ENCODE measurements at places on chromosomes 5 and 9. TPM values are rescaled to one million over a fixed set of nuclear protein-coding genes. Genes with fewer than 3 reads are reported as not detected.

The OR1Q1 gene
- not detected for total RNA-seq

The SNCAIP gene
- total RNA-seq = 4.4 TPM

The SPINK7 gene
- total RNA-seq = not detected

The TRPM6 gene
- total RNA-seq = 0.44 TPM

The F12 gene
- total RNA-seq = 0.80 TPM

The TAS2R1 gene
- total RNA-seq = not detected

The FYB1 gene
- 51.0 TPM for total RNA-seq

The CTNNAL1 gene
- total RNA-seq = 35.2 TPM

- H3K27ac ChIP-seq = no peak overlapping the region
- H3K27me3 ChIP-seq = no peaks in the 10 kb centered on the region
- H3K36me3 ChIP-seq = no peaks in the 10 kb centered on the region
- no peak overlapping the region for H3K4me3 ChIP-seq
- DNase-seq = no peak
- H3K4me1 ChIP-seq = peaks cover 7% of the 10 kb centered on the region
These were observed 5.1 kb upstream of the ERGIC1 start for GRCh38 chr5:172828911-172829431.

GRCh38 chr9:89655990-89656657 lies 51.3 kb downstream of the GADD45G start:
- H3K36me3 ChIP-seq = no peaks in the 10 kb centered on the region
- H3K27ac ChIP-seq = peak overlapping the region; percentile 18
- H3K4me1 ChIP-seq = peaks cover 29% of the 10 kb centered on the region
- H3K27me3 ChIP-seq = no peaks in the 10 kb centered on the region
- no peak overlapping the region for H3K4me3 ChIP-seq

GRCh38 chr5:169202969-169203368 lies 98.0 kb downstream of the SLIT3 start:
- H3K27me3 ChIP-seq = no peaks in the 10 kb centered on the region
- no peaks in the 10 kb centered on the region for H3K4me1 ChIP-seq
- H3K27ac ChIP-seq = no peak overlapping the region
- no peaks in the 10 kb centered on the region for H3K36me3 ChIP-seq

DNA sequence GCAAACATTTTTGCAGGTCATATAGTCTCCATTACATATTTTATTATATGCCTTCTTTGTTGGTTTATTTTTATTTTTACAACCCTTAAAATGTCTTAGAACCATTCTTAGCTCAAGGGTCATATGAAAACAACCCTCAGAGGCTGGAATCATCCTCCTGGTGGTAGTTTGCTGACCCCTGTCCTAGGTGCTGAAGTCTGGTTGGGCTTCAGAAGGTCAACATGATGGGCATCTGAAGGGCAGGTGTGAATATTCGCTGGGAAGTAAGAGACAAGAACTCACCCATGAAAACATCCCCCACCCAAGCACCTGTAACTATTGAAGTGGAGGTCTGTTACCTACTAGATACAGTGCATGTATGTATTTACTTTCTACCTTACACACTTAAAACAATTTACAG lies 75.4 kb downstream of the OSMR start:
- no peak overlapping the region for H3K27ac ChIP-seq
- no peaks in the 10 kb centered on the region for H3K27me3 ChIP-seq
- peaks cover 6% of the 10 kb centered on the region for H3K4me1 ChIP-seq
- peaks cover 89% of the 10 kb centered on the region for H3K36me3 ChIP-seq

DNA sequence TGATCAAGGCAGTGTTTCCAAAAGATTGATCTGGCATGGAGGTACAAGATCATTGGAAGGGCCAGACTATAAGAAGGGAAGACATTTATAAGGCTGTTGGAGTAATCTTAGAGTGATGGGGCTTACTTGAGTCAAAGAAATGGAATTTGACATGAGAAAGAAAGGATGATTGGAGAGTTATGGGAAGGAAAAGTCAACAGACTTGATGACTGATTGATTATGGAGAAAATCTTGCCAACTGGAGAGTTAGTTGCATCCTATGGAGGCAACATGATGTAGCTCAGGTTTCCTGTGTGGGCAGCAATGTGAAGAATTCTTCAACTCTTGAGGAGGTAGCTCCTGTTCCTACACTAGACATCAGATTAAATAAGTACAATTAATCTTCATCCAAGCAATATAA lies 10.9 kb upstream of the MAST4 start:
- H3K36me3 ChIP-seq = no peaks in the 10 kb centered on the region
- no peak overlapping the region for H3K27ac ChIP-seq
- H3K4me3 ChIP-seq = no peak overlapping the region
- no peaks in the 10 kb centered on the region for H3K4me1 ChIP-seq
- DNase-seq = no peak

DNA sequence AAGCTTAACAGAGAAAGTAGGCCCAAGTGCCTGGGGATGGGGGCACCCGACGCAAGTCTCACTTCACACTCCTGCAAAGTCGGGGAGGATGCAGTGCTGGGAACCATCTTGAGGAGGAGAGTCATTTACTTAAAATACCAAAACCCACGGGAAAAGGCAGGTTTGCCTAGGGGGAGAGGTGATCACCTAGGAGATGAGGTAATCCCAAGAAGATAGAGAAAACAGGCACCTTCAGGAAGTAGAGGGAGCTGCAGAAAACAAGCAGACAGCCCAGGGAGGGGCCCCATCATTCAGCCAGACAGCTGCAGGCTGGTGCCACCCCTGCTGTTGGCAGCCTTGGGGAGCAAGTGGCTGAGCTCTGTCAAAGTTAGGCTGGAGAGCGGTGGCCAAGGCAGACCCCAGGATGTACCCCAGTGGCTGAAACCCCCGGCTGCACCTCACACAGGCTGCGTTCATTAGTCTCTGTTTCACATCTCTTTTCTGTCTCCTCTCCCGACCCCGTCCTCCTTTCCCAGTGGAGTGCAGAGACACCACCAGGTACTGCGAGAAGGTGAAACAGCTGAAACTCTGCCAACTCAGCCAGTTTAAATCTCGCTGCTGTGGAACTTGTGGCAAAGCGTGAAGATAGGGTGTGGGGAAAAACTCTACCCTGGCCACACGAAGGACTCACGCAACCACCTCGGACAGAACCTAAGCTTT lies 124.9 kb downstream of the SAXO1 start:
- no peak overlapping the region for H3K27ac ChIP-seq
- no peaks in the 10 kb centered on the region for H3K36me3 ChIP-seq
- no peaks in the 10 kb centered on the region for H3K27me3 ChIP-seq
- H3K4me1 ChIP-seq = no peaks in the 10 kb centered on the region
- no peak overlapping the region for H3K4me3 ChIP-seq

DNA sequence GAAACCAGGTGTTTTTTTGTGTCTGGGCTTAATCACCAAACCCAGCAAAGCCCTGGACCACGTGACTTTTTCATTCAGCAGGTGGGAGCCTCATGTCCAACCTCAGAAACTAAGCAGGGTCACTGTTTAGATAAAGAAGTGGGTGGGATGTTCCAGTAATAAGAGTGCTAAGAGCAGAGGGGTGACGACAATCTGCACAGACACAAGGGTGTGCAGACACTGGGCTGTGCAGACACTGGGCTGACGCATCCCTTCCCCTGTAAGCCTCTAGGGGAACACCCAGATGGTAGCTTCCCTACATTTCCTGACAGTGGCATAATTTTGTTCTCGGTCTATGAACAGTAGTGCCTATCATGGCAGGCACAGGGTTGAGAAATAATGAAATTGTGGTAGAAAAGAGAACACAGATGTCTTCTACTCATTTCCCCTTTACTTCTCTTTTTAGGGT lies 85.1 kb downstream of the SAXO1 start:
- no peaks in the 10 kb centered on the region for H3K4me1 ChIP-seq
- no peak overlapping the region for H3K4me3 ChIP-seq
- no peaks in the 10 kb centered on the region for H3K27me3 ChIP-seq
- DNase-seq = no peak

DNA sequence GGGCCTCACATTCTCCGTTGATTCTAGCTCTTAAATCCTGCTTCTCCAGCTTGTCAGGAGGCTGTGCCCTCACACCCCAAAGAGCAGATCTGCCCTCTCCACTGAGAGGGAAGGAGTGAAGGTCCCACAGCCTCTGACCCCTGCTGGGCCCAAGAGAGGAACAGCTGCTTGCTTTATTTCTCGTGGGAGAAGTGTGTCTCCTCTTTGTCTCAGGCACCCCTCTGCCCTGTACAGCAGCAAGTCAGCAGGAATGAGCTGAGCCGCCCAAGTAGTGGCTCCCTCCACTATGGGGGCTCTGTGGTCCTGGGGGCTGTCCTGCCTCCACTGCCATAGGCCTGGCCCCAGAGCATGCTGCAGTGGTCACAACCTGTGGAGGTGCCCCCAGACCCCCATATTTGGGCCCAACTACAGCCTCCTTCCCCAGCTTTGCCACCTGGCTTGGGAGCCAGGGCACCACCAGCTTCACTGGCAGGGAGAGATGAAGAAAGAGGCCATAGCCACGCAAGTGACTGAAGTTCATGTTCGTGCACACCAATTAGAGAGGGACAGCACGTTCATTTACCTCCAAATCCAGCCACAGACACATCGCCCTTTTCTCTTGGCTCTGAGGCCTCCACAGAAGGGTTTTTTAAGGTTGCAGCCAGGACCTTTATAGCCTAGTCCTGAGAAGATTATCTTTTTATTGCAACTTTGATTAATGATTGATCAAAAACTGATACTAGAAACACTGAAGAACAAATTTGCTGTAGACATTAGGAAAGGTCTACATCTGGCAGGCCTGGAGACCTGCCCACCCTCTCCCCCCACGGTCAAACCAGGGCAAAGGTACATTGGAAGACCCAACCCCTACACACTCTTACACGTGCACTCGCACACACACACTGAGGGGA lies 27.5 kb downstream of the IRF1 start:
- no peaks in the 10 kb centered on the region for H3K27me3 ChIP-seq
- H3K4me3 ChIP-seq = no peak overlapping the region
- H3K36me3 ChIP-seq = peaks cover 6% of the 10 kb centered on the region
- H3K27ac ChIP-seq = peak overlapping the region; percentile 81
- DNase-seq = no peak

DNA sequence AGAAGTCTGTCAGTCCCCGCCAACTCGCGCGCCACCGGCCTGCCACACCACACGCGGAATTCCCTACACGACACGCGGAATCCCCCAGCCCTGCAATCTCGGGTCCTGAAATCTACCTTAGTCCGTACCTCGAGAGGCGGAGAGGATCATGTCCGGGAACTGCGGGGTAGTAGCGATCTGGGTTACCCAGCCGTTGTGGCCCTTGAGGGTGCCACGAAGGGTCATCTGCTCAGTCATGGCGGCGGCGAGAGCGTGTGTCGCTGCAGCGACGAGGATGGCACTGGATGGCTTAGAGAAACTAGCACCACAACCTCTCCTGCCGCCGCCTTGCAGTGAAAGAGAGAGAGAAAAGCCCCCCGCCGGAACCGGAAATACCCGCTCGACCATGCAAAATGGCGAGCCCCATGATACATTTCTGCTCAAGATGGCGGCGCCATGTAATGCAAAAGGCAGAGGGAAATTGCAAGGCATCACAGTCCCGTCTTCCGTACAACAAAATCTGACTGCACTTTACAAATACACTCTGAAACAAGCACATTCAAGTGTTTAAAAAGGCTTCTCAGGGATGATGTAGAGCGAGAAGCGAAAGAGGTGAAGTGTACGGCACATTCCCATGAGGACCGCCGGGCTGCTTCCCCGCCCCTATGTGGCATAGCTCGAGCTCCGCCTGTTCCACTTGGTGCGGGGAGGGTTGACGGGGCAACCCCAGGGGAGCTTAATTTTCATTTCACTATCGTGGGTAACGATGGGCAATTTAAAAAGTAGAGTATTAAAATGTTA lies at the start of gene RACK1:
Gene RACK1 (minus strand): TSS at position 343 of the 780 bp plus-strand sequence. CDS start 106 bp downstream, at position 237.
- H3K36me3 ChIP-seq = peaks cover 36% of the 10 kb centered on the region
- no peaks in the 10 kb centered on the region for H3K27me3 ChIP-seq

- H3K4me1 ChIP-seq = peaks cover 24% of the 10 kb centered on the region
- H3K27ac ChIP-seq = peak overlapping the region; percentile 58
- H3K27me3 ChIP-seq = no peaks in the 10 kb centered on the region
- H3K4me3 ChIP-seq = no peak overlapping the region
- peaks cover 36% of the 10 kb centered on the region for H3K36me3 ChIP-seq
These were observed 22.2 kb downstream of the SLC46A2 start for GRCh38 chr9:112868461-112868860.

DNA sequence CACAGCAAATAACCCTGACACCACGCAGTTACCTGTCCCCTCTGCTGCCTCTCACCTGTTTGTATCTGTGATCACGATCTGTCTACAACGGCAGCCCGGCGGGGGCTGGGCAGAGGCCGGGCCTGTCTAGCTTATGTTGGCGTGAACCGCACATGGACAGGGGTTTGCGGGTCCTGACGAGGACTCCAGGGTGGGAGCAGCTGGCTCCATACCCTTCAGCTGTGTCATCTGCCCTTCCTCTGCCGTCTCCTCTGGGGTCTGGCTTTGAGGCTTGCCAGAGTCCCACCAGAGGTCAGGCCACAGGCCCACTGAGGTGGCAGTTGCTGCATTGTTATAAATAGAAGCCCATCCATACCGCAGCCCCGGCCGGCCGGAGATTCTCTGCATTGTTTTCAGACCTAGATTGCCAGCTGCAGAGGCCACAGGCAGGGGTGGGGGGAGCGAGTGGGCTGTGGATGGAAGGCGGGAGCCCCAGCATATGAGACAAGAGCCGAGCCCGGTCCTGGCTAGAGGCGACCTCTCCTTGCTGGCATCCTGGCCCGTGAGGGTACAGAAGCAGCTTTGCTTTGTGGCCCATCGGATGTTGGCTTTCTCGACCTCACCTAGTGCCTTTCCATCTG lies 37.8 kb downstream of the FAM78A start:
- H3K4me1 ChIP-seq = peaks cover 28% of the 10 kb centered on the region
- no peak for DNase-seq
- no peaks in the 10 kb centered on the region for H3K27me3 ChIP-seq
- peak overlapping the region; percentile 27 for H3K4me3 ChIP-seq
- H3K36me3 ChIP-seq = peaks cover 27% of the 10 kb centered on the region
- H3K27ac ChIP-seq = peak overlapping the region; percentile 69

DNA sequence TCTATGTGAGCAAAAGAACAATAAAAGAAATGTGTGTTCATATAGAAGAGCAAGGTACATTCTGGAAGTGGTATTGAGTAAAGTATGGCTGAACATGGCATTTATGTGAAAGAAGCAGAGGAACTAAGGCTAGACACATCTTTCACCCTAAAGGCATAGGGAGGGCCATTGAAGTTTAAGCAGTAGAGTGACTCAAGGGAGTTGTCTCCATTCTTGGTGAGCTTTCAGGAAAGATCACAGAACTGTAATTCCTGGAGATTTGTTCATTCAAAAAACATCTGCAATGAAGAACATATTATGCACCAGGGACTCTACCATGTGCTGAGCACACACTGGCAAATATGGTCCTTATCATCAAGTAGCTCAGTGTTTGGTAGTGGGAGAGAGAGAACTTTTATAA lies 24.8 kb upstream of the HTR1A start:
- H3K27me3 ChIP-seq = no peaks in the 10 kb centered on the region
- H3K4me1 ChIP-seq = no peaks in the 10 kb centered on the region
- H3K4me3 ChIP-seq = no peak overlapping the region
- H3K36me3 ChIP-seq = no peaks in the 10 kb centered on the region
- no peak for DNase-seq

- H3K27ac ChIP-seq = no peak overlapping the region
- no peaks in the 10 kb centered on the region for H3K27me3 ChIP-seq
- no peak overlapping the region for H3K4me3 ChIP-seq
- no peaks in the 10 kb centered on the region for H3K36me3 ChIP-seq
- DNase-seq = no peak
These were observed 255.3 kb upstream of the SMARCA2 start for GRCh38 chr9:1759771-1760300.

- H3K27ac ChIP-seq = no peak overlapping the region
- H3K4me3 ChIP-seq = no peak overlapping the region
- no peak for DNase-seq
- H3K36me3 ChIP-seq = peaks cover 90% of the 10 kb centered on the region
These were observed 16.7 kb downstream of the ERAP1 start for GRCh38 chr5:96790961-96791504.
